Activated naive CD4-positive, alpha-beta T cell treated with Interleukin-2 at 50 U/mL for 16 hours (primary cell): ENCODE measurements at places on chromosomes 13 and 19.

DNA sequence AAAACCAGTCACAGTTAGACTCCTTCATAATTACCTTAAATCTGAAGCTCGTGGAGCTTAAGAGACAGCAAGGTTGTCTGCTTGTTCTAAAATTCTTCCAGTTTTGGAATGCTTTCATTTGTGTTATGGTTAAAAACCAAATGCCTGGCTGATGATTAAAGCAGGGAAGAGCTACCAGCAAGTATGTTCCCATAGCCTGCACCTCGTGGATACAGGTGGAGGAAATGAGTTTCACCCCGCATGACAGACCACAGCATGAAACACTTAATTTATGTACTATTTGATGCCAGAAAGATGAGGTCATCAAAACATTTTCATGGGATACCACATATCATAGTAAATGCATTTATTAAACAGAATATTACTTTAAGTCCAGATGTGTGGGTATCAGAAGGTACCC lies 416 bp upstream of the DOCK9 start:
- DNase-seq: no peak

- no peak for DNase-seq
These were observed 519.9 kb upstream of the SPRY2 start for GRCh38 chr13:80860845-80861244.

DNA sequence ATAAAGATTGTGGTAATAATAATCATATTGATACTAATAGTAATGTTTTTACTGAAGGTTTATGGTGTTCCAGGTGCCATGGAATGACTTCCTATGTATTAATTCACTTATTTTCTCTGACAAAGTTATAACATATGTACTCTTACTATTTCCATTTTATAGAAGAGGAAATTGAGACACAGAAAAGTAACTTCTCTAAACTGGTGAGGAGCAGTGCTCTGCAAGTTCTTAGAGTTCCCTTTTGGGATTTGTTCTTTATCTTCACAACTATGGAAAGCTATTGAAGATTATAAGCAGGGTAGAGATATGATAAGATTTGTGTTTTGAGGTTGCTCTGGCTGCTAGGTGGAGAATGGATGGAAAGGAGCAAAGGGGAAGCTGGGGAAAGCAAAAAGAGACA lies 83.9 kb upstream of the OLFM4 start:
- DNase-seq: no peak

- DNase-seq: no peak
These were observed 133.1 kb upstream of the ZNF91 start for GRCh38 chr19:23528376-23528775.

- no peak for DNase-seq
These were observed 236.7 kb upstream of the CSNK1A1L start for GRCh38 chr13:37342205-37342604.

DNA sequence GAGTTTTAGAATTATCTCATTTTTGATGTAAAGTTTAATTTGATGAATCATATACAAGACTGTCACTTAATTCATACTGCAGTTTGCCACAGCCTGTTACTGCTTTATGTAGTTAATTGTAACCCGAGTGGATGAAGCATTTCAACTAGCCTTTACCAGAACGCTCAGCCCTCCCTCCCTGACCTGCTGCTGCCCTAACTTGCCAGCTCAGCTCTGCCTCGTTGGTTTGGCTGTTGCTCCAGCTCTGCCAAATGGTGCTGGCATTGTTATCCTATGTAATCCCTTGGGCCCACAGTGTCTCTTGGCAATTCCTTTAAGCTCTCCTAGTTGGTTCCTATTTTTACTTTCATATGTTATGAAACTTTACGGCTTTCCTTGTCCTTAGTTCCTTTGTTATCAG lies 113.3 kb downstream of the LMO7 start:
- DNase-seq: no peak

- no peak for DNase-seq
These were observed 203.6 kb upstream of the NBEA start for GRCh38 chr13:34738254-34738992.

DNA sequence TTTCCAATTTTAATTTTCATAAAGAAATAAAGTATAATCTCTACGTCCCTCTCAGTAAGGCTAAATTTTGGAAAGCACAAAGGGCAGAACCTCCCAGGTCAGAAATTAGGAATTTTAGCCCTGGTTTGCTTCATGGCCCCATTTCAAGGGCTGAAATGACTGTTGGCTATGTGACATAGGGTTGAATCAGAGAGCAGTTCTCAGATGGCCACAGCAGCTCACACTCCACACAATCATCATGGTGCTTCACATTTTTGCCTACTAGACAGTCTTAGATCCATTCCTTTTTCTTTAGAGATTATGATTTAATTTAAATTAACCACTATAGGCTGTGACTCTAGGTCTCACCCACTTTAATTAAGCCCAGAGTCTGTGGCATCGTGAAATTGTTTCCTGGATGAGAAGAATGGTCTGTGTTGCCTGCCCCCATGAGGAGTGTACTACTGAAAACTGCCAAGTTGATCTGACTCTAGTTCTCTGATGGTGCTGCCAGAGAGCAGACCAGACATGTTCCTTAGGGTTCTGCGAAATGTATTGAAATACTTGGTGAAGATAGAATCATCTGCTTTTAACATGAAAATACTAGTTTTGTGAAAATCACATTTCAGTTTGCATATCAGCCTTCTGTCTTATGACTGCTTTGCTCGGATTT lies 57.4 kb downstream of the ESD start:
- DNase-seq: no peak

DNA sequence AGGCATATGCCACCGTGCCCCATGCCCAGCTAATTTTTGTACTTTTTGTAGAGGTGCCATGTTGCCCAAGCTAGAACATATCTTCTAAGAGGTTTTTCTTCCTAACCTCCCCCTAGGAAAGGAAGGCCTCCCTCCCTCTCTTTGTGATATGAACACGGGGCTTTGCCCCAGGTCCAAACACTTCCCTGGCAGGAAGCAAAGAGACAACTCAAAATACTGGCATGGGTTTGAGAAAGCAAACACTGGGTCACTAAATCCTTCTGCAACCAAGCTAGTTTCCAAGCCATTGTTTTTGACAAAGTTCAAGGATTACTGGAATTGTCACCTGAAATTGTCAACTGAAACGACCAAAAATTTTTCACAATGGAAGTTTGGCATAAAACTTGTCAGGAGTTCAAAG lies 8.8 kb downstream of the CC2D1A start:
- DNase-seq: no peak

- peak; percentile 27 for DNase-seq
These were observed 72.4 kb downstream of the STK24 start for GRCh38 chr13:98504371-98504963.

DNA sequence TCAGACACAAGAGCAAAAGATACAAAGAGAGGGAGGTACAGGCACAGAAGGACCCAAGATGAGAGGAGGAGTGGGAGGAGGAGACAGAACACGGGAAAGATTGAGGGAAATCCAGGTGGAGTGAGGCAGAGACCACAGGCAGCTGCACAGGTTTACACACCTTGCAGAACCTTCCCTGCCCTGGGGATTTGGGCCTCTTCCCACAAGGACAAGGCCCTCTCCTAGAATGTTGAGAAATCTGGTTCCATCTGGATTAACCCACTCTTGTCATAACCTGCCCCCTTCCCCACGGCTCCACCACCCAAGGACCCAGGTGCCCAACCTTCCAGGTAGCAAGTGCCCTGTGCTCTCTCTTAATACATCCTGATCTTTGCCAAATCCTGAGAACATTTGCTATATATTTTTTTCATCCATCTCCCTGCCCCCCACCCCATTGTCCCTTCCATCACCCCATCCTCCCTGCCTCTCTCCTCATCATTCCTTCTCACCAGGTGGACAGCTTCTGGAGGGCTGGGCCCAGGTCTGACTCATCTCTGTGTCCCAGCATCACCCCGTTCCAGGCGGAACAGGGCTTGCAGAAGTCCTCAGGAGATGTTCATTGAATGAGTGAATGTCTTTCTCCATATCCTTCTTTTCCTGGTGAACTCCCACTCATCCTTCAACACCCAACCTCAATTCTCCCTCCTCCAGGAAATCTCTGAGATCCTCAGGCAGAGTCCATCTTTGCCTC lies 8.8 kb upstream of the KLK8 start:
- no peak for DNase-seq

- DNase-seq: no peak
These were observed 255.1 kb upstream of the SOX21 start for GRCh38 chr13:94967183-94968039.

GRCh38 chr19:6402837-6403608 lies 10.1 kb upstream of the GTF2F1 start:
- DNase-seq: no peak

DNA sequence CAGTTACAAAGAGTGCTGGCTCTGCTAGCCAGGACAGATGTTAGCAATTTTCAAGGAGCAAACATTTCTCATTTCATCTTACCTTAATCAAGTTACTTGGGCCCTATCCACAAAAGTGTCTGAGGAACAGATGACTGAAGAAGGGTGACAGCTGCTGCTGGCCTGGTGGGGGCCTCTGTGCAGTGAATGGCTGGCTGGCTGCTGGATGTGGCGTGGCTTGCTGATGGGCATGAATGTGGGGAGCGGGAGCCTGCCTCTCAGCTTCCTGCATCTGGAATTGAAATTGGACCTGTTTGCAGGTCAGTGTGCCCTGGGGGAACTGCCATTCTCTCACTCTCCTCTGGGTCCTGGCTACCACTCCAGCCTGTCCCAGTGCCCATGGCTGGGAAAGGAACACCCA lies 94.7 kb downstream of the RGCC start:
- DNase-seq: no peak

- no peak for DNase-seq
These were observed 28.0 kb downstream of the PIAS4 start for GRCh38 chr19:4035582-4035981.

DNA sequence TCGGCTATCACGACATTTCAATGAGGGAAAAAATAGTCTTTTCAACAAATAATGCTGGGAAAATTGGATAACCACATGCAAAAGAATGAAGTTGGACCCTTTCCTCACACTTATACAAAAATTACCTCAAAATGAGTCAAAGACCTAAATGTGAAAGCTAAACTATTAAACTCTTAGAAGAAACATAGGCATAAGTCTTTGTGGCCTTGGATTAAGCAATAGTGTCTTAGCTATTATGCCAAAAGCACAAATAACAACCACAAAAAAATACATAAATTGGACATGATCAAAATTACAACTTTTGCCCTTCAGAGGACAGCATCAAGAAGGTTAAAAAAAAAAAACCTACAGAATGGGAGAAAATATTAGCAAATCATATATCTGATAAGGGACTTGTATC lies 156.6 kb downstream of the FOXO1 start:
- DNase-seq: no peak

- DNase-seq: no peak
These were observed 472.1 kb upstream of the TSHZ3 start for GRCh38 chr19:31821346-31821745.

DNA sequence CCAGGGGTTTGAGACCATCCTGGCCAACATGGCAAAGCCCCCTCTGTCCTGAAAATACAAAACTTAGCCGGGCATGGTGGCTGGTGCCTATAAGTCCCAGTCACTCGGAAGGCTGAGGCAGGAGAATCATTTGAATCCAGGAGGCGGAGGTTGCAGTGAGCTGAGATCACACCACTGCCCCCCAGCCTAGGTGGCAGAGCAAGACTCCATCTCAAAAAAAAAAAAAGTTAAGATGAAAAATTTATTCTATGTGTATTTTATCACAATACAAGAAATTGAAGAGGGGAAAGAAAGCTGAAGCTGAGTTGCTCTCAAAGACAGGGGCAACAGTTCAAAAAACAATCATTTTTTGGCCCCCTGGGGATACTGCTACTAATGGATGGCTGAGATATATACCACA lies 31.1 kb downstream of the INSR start:
- no peak for DNase-seq

GRCh38 chr13:39283072-39283471 lies 244.8 kb downstream of the NHLRC3 start:
- DNase-seq: no peak

- no peak for DNase-seq
These were observed 68.0 kb upstream of the C1QTNF9 start for GRCh38 chr13:24241336-24241735.

DNA sequence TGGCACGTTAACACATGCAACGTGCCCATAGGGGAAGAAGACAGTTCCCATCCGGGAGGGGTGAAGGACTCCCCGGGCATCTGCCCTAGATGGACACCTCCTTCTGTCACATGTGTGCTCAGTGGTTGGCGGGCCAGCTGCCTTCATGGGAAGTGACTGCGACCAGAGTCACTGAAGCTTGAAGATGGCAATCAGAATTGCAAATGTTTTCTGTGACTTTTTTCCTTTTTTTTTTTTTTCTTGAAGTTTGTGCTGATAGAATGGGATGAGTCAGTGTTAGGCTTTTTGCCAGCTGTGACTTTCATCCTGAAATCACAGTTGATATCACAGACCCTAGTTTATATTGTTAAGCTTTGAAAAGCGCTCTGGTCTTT lies 109.2 kb upstream of the MCF2L start:
- no peak for DNase-seq

DNA sequence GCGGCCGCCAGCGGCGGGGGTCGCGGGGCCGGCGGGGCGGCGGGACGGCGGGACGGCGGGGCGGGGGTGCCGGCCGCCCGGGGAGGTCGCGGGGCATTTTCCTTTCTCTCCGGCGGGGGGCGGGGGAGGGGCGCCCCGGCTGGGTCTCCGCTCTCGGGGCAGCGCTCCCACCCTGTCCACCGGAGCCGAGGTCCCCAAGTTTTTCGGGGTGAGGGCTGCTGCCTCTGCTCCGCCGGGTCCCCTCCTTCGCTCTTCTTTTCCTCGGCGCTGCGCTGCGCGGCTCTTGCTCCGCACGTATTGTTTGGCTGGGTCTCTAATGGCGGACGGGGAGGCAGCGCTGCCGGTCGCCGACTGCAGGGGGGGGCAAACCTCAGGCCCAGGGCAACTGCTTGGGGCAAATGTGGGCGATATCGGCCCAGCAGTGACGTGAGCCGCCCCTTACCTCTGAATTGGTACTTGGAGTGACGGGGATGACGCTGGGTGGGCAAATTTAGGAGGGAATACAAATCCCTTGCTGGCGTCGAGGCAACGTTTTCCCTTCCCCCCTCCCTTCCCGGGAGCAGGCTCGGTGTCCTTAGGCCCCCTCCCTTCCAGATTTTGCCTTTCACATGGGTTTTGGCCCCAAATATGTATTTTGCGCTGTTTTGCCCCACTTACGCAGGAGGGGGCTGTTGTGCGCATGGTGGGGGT lies 759 bp downstream of the ZMYM2 start:
- DNase-seq: peak; percentile 76

DNA sequence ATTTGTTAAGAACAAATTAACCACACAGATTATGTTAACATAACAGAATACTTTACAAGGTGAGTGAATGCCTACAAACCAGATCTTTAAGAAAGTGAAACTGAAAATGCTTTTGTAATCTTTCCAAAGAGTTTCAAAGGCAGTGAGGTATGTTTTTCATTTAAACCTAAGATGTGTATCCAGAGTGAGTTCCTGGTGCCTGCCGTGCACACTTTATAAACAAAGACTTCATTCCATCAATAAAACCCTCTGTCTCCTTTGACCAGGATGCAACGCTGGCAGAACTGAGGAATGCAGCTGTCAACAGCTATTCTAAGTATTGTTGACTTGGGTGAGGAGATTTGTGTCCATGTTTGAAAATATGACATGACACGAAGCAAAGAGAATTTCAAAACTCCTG lies 344.6 kb downstream of the DNAJC15 start:
- no peak for DNase-seq

- DNase-seq: peak; percentile 88
These were observed 4.5 kb upstream of the IL12RB1 start for GRCh38 chr19:18091217-18091608.
